ENCODE measurements at places on chromosomes 11 and 22. TPM values are rescaled to one million over a fixed set of nuclear protein-coding genes. Genes with fewer than 3 reads are reported as not detected.

The GGTLC2 gene
- total RNA-seq: not detected

The SMIM35 gene
- not detected for total RNA-seq

The KRTAP5-10 gene
- total RNA-seq: not detected

The HEPN1 gene
- total RNA-seq: not detected

The TSSK2 gene
- not detected for total RNA-seq

The ELMOD1 gene
- total RNA-seq: 1.0 TPM

All from tibial nerve (tissue), 4 donors.